NCI-H446 (cell line): ENCODE measurements at places on chromosomes 4 and X.

- no peak for DNase-seq
Observed at GRCh38 chr4:101475246-101475645, 127.9 kb upstream of the PPP3CA start.

DNA sequence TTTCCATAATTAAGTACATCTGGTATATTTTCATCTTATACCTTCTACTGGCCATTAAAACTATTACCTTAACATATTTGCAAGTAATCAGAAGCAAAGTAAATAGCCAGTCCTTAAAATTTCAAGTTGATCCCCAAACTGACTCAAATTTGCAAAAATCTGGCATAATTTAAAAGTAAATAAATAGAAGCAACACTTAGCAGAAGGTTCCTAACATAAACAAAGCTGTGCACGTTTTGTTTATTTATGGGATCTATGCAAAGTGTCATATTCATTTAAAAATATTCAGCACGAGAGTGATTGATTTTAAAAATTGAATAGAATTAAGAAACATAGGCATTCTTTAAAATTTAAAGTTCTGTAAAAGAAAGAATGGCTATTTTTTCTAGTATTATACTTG is 9.8 kb upstream of the CXXC4 start:
- DNase-seq: no peak

- DNase-seq: no peak
Observed at GRCh38 chr4:145887241-145887991, 51.2 kb downstream of the ZNF827 start.

GRCh38 chr4:165504184-165504583 is 125.4 kb downstream of the CPE start:
- no peak for DNase-seq

- no peak for DNase-seq
Observed at GRCh38 chr4:89070041-89070440, 13.1 kb upstream of the FAM13A start.

GRCh38 chr4:94995684-94996394 is 238.1 kb downstream of the BMPR1B start:
- no peak for DNase-seq
